ENCODE measurements at places on chromosomes 13 and 19. TPM values are rescaled to one million over a fixed set of nuclear protein-coding genes. Genes with fewer than 3 reads are reported as not detected.

KIR2DL1 gene
- not detected for polyA plus RNA-seq

ASPDH gene
- polyA plus RNA-seq = not detected

MBD3 gene
- 24.5 TPM for polyA plus RNA-seq

GRCh38 chr13:20869540-20869939 lies 33.0 kb downstream of the XPO4 start:
- peak; percentile 40 for DNase-seq

DNA sequence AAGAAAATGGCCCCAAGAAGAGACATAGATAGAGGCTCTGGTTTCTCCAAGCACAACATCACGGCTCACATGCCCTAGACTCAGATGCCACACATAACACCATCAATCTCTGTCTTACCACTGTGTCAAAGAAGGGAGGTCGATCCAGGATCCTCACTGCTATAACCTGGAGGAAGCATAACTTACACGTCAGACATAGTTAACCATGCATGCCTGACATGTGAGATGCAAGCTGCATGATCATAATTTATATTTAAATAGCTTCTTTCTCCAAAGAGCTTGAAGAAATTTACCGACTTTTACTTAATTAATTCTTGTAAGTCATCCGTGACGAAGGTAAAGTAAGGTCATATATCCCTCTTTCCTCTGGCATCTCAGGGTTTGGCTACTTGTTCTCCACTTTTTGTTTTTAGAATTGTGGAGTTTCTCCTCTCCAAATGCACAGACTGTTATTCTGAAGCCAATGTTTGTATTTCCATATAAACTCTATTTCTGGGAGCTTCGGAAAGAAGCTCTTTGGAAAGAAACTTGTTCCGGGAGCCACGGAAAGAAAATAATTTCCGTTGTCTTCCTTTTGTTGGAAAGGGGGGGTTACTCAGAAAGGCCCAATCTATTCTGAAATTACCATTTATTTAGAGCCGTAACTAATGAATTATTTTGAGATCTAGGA lies 205.6 kb downstream of the LHFPL6 start:
- no peak for DNase-seq

All from GM23248 (cell line).